ENCODE measurements at places on chromosomes 16 and 17.

- DNase-seq, result peak; percentile 18
Measured at GRCh38 chr16:60755907-60756306, 1280.3 kb downstream of the CDH8 start.

DNA sequence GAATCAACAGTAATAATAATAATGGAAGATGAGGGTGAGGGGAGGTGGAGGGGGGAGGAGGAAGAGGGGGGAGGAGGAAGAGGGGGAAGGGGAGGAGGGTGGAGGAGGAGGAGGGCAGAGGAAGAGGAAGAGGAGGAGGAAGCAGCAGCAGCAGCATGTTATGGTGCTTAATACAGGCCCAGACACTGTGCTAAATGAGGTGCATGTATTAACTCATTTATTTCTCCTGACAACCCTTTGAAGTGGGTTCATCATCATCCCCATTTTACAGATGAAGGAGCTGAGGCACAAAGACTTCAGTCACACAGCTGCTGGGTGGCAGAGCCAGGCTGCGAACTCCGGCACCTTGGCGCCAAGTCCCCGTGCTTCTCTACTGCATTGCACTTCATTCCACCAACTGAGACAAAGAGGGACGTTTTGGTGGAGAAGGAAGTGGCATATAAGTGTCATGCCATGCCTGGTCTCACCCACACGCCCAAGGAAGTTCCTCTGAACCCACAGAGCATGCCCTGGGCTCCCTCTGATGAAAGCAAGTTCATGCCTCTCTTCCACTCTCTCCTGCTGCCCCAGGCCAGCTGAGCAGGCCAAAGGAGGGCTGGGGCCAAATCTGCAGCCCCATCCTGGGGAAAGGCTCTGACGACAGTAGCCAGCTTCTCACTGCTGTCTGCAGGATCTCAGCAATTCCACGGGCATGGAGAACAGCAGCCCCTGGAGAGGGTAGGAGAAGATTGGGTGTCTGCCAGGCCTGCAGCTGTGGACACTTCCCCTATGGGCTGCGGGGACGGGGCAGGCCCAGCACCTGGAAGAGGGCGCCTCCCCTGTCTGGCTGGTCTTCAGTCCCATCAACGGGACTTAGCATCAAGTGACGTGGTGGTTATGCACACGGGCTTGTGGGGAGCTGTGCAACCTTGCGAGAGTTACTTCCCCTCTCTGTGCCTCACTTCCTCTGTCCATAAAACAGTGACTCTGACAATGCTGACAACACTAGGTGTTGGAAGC is 21.8 kb downstream of the XYLT1 start:
- no peak for DNase-seq

GRCh38 chr16:87060034-87060986 is 256.9 kb downstream of the C16orf95 start:
- DNase-seq, result no peak

GRCh38 chr16:21103941-21104860 is 46.4 kb downstream of the DNAH3 start:
- DNase-seq, result no peak

DNA sequence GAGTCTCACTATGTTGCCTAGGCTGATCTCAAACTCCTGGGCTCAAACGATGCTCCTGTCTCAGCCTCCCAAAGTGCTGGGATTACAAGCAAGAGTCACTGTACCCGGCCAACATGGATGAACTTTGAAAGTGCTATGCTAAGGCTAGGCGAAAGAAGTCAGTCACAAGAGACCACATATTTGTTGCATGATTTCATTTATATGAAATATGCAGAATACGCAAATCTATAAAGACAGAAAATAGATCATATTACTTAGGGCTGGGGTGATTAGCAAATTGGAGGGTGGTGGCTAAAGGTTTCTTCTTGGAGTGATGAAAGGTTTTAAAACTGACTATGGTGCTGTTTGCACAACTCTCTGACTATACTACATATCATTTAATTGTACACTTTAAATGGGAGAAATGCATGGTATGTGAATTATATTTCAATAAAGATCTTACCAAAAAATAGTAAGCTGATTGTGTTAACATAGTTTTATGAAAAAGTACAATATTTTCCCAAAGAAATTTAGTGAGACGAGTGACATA is 1.2 kb upstream of the FLYWCH1 start:
- DNase-seq, result no peak

DNA sequence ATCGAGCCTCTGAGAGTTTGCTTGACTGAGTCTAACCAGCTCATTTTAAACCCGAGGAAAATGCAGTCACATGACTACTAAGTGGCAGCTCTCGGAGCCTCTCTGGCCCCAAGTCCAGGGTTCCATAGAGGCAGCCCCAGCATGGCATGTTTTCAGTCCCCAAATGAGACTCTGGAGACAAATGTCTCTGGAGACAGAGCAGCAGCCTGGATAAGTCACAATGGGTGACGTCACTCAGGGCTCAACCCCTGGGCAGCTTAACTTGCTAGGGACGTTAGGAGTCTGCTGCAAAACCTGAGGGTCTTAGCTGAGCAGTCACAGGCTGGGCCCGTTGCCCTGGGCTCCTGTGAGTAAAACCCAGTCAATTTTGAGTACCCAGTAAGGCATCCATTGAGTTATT is 6.9 kb upstream of the STH start:
- no peak for DNase-seq

GRCh38 chr17:78358538-78359320 is 1.1 kb downstream of the SOCS3 start:
- no peak for DNase-seq

- DNase-seq, result no peak
Measured at GRCh38 chr17:12727076-12727760, 61.5 kb downstream of the MYOCD start.

DNA sequence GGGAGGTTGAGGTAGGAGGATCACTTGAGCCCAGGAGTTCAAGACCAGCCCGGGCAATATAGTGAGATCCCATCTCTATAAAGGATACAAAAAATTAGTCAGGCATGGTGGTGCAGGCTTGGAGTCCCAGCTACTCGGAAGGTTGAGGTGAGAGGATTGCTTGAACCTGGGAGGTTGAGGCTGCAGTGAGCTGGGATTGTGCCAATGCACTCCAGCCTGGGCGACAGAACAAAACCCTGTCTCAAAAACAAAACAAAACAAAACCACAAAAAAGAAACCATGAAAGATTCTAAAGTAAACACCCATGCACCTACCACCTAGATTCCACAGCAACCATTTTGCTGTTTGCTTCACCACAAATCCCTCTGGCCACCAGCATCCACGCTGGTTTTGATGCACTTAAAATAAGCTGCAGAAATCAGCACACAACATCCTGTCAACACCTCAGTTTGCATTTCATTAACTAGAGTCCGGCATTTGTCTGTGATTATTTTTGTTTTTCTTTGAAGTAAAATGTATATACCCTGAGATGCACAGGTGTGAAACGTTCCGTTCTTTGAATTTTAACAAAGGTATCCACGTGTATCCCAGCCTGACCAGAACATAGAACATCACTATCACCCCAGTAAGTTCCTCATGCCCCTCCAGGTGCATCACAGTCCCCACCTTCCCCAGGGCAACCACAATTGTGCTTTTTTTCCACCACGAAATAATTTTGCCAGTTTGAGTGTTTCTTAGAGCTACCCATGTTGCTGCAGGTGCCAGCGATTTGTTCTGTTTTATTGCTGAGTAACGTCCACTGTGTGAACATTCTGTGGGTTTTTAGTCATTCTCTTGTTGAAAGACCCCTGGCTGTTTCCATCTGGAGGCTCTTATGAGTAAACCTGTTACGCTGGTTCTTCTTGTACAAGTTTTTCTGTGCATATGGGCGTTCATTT is 191.5 kb downstream of the SEC14L1 start:
- DNase-seq, result no peak

DNA sequence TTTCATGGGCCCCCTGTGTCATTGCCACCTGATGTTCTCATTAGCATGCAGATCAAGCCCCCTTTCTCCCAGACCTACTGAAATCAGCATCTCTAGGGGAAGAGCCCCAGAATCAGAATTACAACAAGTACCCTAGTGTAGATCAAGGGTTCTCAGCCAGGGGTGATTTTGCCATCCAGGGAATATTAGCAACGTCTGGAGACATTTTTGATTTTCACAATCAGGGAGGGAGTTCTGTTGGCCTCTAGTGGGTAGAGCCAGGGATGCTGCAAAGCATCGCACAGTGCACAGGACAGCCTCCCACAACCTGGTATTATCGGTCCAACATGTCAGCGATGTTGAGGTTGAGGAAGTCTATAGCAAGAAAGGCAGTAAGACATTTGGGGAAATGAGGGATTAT is 7.3 kb downstream of the AMZ2 start:
- no peak for DNase-seq

- DNase-seq, result no peak
Measured at GRCh38 chr17:81009136-81009535, 17.5 kb downstream of the CHMP6 start.

- DNase-seq, result no peak
Measured at GRCh38 chr17:16430650-16431049, 15.3 kb downstream of the TRPV2 start.

DNA sequence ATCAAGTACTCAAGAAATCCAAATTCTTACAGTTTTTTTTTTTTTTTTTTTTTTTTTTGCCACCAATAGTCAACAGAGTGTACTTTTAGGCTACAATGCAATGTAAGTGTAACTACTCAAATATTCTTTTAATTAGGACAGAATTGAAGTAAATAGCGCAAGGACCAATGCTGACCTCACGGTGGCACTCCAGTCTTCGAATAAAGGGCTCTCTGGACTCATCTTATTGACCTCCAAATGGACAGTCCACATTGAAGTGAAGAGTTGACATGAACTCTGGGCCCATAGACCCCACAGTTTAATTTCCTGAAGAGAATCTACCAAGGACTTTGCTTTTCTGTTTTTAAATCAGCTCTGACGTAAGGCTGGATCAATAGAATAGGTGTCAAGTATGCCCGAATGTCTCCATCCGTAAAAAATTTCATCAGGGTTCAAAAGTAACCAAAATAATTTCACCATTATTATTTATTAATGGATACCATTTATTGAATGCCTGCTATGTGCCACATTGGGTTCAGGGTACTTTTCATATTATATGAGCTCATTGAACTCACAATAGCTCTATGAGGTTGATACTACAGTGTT is 7.3 kb upstream of the DDX52 start:
- DNase-seq, result no peak

DNA sequence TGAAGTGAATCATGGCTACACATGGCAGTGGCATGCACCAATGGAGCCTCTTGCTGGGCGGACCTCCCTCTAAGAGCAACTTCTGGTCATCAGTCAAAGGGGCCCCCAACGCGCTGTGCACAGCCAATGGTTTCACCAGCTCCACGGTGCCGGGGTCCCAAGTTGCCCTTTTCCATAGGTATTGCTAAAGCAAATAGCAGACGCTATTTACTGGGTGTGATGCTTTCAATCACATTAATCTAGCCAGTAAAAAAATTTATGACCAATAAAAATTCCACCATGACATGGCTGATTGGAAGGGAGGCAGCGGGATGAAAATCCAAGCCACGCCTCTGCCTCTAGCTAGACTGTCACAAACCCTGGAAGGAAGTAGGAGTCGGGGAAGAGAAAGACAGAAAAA is 680.3 kb upstream of the SOX9 start:
- DNase-seq, result no peak

DNA sequence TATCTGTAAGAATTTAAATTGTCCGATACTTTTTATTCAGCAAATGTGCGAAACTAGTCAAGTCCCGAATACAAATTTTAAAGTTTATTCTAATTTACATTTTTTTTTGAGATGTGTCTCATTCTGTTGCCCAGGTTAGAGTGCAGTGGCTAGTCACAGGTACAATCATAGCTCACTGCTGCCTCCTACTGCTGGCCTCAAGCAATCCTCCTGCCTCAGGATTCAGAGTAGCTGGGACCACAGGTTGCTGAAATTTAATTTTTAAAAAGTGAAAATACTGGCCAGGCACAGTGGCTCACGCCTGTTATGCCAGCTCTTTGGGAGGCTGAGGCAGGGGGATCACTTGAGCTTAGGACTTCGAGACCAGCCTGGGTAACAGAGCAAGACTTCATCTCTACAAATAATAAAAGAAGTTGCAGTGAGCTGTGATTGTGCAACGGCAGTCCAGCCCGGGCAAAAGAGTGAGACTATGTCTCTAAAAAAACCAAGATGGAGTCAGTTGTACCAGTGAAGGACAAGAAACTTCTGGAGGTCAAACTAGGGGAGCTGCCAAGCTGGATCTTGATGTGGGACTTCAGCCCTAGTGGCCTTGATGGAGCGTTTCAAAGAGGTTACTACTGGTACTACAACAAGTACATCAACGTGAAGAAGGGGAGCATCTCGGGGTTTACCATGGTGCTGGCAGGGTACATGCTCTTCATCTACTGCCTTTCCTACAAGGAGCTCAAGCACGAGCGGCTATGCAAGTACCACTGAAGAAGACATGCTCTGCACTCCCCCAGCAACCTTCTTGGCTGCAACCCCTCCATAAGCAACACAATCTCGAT is 5.6 kb downstream of the POLG2 start:
- no peak for DNase-seq

DNA sequence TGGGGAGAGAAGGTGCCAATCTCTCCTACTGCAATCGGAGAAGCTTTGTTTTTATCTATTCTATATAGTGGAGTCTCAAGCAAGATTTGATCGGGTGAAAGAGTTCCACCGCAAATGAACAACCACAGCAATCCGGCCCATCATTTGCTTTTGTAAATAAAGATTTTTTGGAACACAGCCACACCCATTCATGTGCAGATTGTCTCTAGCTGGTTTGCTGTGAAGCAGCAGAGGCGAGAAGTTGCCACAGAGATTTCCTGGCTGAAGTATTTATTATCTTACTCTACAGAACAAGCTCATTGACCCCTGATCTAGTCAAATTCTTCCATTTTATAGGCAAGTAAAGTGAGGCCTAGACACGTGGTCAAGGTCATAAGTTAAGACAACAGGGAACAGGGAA is 195.5 kb upstream of the TNRC6C start:
- DNase-seq, result no peak

- peak; percentile 50 for DNase-seq
Measured at GRCh38 chr16:67661101-67661761, 471 bp downstream of the PARD6A start.

DNA sequence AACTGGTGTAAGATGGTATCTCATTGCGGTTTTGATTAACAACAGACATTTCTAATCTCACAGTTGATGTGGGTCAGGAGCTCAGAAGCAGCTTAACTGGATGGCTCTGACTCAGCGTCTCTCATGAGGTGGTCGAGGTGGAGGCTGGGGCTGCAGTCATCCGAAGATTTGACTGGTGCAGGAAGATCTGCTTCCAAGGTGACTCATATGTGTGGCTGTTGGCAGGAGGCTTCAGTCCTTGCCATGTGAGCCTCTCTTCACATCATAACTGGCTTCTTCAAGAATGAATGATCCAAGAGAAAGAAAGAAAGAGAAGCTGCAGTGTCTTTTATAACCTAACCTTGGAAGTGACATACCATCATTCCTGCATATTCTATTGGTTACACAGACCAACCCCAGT is 376.1 kb downstream of the SEC14L1 start:
- DNase-seq, result peak; percentile 75

DNA sequence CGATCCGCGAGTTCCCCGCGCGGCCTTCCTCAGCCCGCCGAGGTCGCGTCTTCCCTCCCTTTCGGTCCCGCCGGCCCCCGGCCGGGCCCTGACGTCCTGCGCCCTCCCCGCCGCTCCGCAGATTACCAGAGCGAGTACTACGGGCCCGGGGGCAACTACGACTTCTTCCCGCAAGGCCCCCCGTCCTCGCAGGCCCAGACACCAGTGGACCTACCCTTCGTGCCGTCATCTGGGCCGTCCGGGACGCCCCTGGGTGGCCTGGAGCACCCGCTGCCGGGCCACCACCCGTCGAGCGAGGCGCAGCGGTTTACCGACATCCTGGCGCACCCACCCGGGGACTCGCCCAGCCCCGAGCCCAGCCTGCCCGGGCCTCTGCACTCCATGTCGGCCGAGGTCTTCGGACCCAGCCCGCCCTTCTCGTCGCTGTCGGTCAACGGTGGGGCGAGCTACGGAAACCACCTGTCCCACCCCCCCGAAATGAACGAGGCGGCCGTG is 5.4 kb downstream of the LHX1 start:
- no peak for DNase-seq

GRCh38 chr16:70705056-70705455 is 19.2 kb upstream of the MTSS2 start:
- DNase-seq, result no peak
